Ascending aorta (tissue), 2 donors: ENCODE measurements at places on chromosomes 11 and 22.
A peak's percentile ranks its signal among the peaks of the same experiment; 100 is the strongest.

GRCh38 chr11:81869351-81870065 lies 864.2 kb downstream of the FAM181B start:
- H3K36me3 ChIP-seq: no peaks in the 10 kb centered on the region
- H3K27ac ChIP-seq: no peak overlapping the region
- H3K4me3 ChIP-seq: no peak overlapping the region
- no peaks in the 10 kb centered on the region for H3K27me3 ChIP-seq
- no peaks in the 10 kb centered on the region for H3K4me1 ChIP-seq
- no peak for DNase-seq

GRCh38 chr11:118921121-118921928 lies 4.4 kb downstream of the BCL9L start:
- H3K27ac ChIP-seq: peak overlapping the region; percentile 97
- H3K27me3 ChIP-seq: no peaks in the 10 kb centered on the region
- no peaks in the 10 kb centered on the region for H3K36me3 ChIP-seq

- H3K36me3 ChIP-seq: no peaks in the 10 kb centered on the region
- no peak overlapping the region for H3K4me3 ChIP-seq
- no peaks in the 10 kb centered on the region for H3K27me3 ChIP-seq
- DNase-seq: no peak
Measured at GRCh38 chr22:39777716-39778454, 115.7 kb downstream of the ENTHD1 start.

DNA sequence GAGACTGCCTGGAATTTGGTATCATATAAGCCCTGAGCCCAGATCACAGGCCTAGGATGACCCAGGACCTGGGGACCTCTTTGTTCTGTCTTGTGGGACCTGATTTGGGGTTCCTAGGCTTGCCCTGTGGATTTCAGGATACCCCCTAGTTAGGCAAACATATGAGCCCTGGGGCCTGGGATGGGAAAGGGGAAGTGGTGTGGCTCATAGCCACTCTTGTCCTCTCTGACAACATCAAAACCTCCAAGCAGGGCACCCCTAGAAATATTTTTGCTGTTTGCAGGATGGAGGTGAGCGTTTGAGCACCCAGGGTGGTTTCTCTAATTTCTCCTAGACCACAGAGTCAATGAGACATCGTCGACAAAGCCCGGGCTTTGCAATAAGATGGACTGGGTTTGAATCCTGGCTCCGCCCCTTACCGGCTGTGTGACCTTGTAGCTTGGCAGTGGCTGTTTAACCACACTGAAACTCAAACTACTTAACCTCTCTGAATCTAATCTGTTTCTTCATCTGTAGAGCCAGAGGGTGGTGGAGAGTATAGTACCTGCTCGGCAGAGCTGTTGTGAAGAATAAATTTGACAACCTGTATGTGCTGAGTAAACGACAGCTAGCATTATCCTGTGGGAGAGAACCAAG lies 5.3 kb upstream of the LRRC10B start:
- no peaks in the 10 kb centered on the region for H3K4me1 ChIP-seq
- H3K4me3 ChIP-seq: no peak overlapping the region
- H3K36me3 ChIP-seq: no peaks in the 10 kb centered on the region
